ENCODE measurements at places on chromosomes 6 and 20.

DNA sequence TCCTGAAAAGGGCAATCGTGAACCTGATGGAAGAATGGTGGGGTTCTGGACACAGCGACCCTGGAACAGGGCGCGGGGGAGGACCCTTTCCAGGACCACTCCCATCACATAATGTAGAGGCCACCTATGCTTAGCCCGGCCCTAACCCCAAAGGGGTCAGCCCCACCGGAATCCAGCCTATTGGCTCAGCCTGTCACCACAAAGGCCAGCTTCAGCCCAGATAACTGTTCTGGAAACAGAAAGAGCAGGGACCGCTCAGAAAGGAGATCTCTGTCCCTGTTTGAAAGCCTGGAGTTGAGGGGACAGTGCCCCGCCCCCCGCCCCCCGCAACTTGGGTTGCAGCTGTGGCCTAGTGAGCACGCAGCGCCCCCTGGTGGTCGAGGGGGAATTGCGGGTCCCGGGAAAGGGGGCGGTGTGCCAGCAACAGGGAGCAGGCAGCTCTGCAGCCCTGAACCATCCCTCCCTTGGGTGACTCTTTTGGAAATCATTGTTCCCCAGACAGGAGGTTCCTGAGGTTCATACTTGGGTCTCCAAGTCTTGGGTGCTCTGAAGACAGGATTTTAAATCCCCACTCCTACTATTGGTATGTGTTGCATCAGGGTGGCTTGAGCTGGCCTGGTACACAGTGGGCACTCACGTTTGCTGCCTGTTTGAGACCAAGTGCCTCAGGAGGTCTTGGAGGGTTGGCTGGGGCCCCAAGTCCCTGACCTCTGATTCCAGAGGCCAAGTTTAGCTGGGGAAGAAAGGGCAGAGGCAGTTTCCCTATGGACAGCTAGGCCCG lies 1.5 kb downstream of the SIGLEC1 start:
- DNase-seq = peak; percentile 85

- DNase-seq = no peak
Observed at GRCh38 chr20:61958773-61959700, 106.6 kb downstream of the TAF4 start.

GRCh38 chr6:79694156-79694555 lies 63.0 kb downstream of the SH3BGRL2 start:
- DNase-seq = no peak

- DNase-seq = no peak
Observed at GRCh38 chr6:4010048-4010447, 68.9 kb downstream of the FAM217A start.

GRCh38 chr6:10259671-10260070 lies 155.2 kb downstream of the TFAP2A start:
- no peak for DNase-seq

DNA sequence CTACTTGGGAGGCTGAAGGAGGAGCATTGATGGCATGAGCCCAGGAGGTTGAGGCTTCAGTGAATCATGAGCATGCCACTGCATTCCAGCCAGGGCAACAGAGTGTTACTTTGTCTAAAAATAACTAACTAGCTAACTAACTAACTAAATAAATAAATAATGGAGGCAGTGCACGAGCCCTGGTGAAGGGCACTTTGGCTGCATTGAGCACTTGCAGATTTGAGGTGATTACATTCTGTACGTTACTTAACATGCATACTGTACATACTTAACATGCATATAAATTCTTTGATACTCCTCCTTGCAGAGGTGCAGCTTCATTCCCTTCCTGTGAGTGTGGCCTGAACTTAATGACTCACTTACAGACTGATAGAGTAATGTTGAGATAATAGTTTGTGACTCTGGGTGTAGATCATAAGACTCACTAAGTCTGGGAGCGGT lies 10.7 kb downstream of the HLA-A start:
- no peak for DNase-seq
